Urothelium cell line (cell line): ENCODE measurements at places on chromosomes 3 and 15.

- DNase-seq, result no peak
Observed at GRCh38 chr3:106758459-106758858, 618.8 kb upstream of the CCDC54 start.

DNA sequence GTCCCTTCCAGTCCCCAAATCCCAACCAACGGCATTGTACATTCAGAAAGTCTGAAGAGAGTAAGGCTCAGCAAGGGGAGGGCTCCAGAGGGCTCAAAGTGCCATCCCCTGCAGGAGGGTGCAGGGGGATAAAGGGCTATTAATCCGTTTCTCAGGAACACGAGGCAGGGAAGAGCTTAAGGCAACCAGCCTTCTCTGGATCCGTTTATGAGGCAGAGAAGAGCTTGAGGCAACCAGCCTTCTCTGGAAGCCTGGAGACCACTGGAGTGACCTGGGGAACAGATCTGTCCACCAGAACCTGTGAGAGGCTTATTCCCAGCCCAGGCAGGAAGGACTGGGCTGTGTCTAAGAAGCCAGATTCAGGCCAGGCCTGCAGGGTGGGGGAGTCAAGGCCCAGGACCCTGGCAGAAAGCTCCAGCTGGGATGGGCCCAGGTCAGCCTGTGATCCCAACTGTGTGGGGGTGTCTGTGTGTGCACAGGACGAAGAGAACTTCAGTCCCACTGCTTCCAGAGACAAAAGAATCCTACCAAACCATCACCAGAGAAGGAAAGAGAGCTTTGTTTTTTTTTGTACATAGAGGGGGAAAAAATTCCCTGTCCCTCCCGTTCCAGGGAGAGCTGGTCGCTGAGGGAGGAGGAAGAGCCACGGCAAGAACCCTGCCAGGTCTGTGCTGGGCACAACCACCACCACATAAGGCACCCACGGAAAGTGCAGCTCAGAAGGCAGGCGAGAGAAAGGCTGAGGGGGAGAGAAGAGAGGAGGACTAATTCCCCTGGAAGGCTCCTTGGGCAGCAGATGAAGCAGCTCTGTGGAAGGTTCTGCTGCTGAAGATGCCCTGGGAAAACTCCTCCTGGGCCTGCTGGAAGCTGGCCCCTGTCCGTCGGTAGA, 1.6 kb upstream of the ULK3 start:
- no peak for DNase-seq

- no peak for DNase-seq
Observed at GRCh38 chr3:16820485-16820884, 64.3 kb upstream of the PLCL2 start.

- DNase-seq, result no peak
Observed at GRCh38 chr3:70754314-70754713, 441.9 kb upstream of the MDFIC2 start.

- DNase-seq, result no peak
Observed at GRCh38 chr3:43075904-43076661, 29.8 kb downstream of the POMGNT2 start.

GRCh38 chr15:92979011-92979701, 79.0 kb downstream of the CHD2 start:
- DNase-seq, result no peak

- DNase-seq, result no peak
Observed at GRCh38 chr15:36334059-36334458, 245.4 kb upstream of the CDIN1 start.

GRCh38 chr3:107077391-107077790, 299.8 kb upstream of the CCDC54 start:
- DNase-seq, result no peak

GRCh38 chr3:53457068-53457467, 37.3 kb upstream of the CACNA1D start:
- DNase-seq, result no peak

GRCh38 chr3:8622873-8623691, 21.5 kb downstream of the SSUH2 start:
- DNase-seq, result peak; percentile 81

DNA sequence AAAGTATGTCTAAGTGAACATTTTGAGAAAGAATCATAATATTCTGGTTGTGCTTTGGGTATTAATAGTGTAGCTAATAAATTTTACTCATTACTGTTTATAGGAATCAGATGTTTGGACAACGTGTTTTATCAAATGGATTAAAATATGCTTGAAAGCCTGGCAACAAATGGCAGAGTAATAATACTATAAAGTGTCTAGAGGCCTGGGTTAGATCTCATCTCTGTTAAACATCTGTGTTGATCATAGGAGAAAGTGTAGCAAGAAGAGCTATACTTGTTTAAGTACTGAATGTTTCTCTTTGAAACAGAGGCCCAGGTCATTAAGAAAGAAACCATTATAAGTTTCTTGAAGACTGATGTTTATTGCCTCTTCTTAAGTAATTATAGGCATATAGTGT, 30.5 kb downstream of the VPS8 start:
- no peak for DNase-seq

GRCh38 chr3:177410730-177411129, 213.4 kb upstream of the TBL1XR1 start:
- DNase-seq, result no peak

DNA sequence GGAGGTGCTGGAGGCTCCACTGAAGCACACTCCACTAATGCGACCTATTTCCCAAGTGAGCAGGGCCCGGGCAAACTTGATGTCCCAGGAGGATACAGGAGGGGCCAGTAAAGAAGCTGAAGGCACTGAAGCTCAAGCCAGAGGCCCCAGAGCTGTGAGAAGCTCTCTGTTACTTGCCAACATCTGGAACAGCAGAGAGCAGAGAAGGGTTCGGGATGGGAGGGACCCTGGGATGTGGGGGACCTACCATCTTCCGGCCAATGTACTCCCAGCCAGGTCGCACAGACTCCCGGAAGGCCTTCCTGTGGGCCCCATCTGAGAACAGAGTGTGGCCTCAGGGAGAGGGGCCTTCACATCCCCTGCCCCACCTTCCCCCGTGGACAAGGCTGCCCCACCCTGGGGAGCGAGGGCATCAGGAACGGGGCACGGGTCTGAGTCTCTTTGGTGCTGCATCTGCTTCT, 3.1 kb downstream of the HHATL start:
- no peak for DNase-seq

DNA sequence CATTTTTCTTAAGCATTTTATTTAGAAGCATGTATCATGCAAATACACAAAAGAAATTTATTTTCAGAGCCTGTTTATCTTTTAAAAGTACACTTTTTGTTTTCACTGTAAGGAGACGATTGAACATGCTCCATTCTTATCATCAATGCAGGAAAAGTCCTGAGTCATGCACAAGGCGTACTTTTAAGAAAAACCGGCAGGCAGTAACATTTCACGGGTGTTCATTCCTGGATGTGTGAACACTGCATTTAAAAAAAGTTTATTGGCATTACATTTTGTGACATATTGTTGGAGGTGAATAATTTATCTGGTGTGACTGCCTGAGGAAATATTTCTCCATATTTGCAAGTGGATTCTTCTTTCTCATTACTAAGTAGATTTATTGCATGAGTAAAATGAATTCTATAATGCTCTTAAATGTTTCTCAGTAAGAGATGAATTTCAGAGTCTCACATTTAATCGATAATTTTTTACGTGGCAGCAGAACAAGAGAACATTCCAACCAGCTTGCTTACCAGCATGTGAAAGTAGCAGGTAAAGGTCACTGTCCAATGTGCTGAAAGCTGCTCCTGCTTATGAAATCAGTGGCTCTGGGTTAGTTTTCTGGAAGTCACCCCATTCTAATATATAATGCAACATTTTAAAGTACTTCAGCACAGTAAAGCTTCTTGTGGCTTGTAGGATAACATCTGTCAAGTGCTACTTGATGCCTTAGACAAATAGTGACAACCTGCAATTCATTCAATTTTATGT, 87.0 kb downstream of the SV2B start:
- peak; percentile 47 for DNase-seq

GRCh38 chr3:156728267-156728985, 54.0 kb downstream of the TIPARP start:
- DNase-seq, result no peak

DNA sequence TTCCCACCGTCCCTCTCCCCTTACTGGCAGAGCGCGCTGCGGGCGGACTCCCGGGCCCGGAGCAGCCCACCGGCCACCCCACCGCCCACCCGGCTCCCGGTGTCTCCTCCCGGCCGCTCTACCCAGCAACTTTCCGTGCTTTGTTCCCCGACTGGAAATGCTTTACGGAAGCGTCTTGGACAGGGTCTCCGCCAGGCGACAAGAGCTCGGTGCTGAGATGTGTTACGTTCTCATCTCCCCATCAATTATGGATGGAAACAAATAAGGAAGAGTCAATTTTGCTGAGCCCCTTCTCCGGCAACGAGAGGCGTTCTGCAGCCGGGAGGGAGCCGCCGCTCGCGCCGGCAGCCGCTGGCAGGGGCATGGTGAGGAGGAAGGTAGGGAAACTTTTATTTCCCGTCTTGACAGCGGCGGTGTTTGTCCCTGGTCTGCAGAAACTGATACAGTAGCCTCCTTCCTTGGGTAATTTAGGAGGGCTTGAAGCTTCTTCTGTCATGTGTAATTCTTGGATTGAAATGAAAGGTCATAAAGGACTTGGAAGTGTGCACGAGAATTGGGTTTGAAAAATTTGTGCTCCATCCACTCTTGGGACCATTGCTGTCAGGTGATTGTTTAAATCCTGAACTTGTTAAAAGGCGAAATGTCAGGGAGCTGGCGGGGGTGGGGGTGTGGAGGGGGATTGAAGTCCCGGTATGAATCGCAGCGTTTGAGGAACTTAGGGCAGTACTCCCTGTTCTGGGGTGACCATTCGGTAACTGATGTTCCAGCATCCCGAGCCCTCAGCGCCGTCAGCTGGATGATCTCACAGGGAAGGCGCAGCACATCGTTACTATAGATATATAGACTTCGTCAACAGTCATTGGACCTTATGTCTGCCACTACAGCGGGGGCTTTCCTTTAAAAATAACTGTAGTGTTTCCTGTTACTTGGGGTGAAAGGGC, 1.5 kb downstream of the SEMA6D start:
- DNase-seq, result peak; percentile 3

- DNase-seq, result no peak
Observed at GRCh38 chr15:92914768-92915221, 14.7 kb downstream of the CHD2 start.

DNA sequence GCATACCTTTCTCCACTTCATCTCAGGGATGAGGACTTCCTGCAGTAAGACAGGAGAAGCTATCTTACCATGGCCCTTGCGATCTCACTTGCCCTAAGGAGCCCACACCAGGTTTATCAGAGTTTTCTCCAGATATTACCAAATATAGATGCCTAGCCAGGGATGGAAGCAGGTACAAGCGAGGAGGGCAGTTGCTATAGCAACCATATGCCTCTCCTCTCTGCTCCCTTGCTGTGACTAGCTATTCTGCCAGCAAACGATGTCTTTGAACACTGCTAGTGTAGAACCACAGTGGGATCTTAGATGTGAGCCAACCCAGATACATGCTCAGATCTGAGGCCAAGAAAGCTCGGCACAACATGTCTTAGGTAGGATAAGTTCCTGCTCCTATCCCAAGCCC, 33.9 kb downstream of the GRAMD2A start:
- DNase-seq, result no peak

GRCh38 chr3:76369170-76369569, 583.8 kb upstream of the ZNF717 start:
- peak; percentile 7 for DNase-seq

DNA sequence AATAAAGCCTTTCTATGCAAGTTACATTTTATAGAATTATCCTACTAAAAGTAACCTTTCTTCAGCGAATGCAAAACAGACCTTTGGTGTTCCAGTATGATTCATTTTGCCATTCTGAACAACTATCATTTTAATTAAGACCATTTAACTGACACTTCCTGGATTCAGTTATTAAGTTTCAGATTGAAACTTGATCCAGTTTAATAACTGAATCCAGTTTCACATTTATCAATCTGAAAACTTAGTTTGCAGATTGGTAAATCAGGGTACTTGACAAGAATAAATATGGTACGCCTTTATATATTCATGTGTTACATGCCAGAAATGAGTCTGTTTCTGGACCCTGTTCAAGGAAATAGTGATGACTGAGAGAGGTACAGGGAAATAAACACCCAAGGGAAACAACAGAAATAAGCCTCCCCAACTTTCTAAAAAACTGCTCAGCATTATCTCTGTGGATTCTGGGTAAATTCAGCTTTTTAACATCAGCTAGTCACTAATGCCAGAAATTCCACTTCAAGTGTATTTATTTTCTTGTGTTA, 23.3 kb upstream of the NFKBIZ start:
- DNase-seq, result no peak

DNA sequence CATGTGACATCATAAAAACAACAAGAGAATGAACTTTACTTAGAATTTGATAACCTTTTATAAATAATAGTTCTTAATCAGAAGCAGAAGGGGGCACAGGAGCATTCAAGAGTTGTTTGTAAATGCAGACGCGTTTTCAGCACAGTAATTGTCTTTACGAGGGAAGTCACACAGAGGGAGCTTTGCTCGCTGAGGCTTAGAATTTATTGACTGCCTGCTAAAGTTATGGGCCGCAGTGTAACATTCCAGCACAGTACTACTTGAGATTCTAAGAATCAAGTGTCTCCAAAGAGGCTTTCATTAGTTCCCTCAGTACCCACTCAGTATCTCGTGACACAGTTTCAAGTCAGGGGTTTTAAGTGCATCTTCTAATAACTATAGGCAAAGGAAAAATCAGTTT, 288.7 kb downstream of the NR2F2 start:
- no peak for DNase-seq

DNA sequence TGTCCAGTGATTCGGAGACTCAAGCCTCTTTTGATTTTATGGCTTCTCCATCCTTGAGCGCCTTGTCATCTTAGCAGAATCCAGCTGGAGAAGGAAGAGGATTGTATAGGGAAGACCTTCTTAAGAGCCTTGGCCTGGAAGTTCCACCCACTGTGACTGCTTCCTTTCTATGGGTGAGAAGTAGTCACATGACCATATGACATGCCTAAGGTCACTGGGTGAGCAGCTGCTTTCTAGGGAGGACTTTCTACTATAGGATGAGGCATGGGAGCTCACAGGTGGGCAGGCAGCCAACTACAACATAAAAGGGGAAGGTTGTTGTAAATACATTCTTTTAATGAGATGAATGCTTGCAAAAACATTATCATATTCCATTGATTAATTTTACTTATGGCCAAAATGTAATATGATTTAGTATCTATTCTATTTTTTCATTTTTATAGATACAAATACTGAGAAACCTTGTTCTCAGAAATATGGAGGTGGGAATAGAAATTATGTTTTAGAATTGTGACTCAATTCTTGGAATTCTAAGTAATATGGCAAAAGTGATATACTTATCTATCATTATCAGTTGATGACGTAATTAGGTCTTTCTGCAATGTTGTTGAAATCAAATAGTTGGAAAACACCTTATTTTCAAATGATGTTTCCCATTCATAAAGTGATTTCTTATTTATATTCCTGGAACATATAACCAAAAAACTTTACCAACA, 53.6 kb upstream of the MINAR1 start:
- no peak for DNase-seq

- DNase-seq, result no peak
Observed at GRCh38 chr15:100186366-100186765, 155.4 kb downstream of the ADAMTS17 start.

- DNase-seq, result peak; percentile 20
Observed at GRCh38 chr15:65790694-65791334, 1.3 kb downstream of the DENND4A start.
